ENCODE measurements at places on chromosomes 1 and 21. TPM values are rescaled to one million over a fixed set of nuclear protein-coding genes. Genes with fewer than 3 reads are reported as not detected.

DNA sequence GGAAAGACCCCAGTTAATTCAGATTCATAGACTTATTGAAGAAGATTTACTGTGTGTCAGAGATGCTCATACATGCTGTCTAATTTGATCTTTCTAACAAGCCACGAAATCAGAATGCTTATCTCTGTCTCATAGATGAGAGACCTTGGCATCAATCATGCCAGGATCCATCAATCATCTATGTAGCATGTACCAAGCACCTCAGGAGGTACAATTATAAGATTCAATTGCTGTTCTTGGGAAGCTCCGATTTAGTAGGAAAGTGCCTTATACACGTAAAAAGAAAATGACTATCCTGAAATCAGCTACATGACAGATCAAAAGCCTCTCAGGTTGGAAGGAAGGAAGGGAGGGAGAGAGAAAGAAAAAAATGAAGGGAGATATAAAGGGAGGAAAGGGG lies 18.5 kb upstream of the VTCN1 start:
- no peak for DNase-seq

GRCh38 chr1:77230051-77230450 lies 10.8 kb upstream of the PIGK start:
- DNase-seq: no peak

DNA sequence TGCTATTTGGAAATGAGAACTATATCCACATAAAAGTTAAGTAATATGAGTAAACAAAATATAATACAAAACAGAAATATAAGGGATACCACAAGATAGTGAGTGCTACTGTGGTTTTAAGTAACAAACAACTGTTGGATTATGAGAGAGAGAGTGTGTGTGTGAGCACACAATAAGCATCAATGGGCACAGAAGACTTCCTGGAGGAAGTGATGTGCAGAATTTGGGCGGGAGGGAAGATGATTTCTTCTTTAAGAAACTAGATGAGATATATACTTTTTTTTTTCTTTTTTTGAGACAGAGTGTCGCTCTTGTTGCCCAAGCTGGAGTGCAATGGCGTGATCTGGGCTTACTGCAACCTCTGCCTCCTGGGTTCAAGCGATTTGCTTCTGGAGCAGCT lies 7.9 kb upstream of the IER5 start:
- DNase-seq: no peak

CEPT1 gene
- 33.0 TPM for total RNA-seq

GRCh38 chr21:44391345-44392091 lies 38.1 kb downstream of the TRPM2 start:
- DNase-seq: no peak

- no peak for DNase-seq
Observed at GRCh38 chr1:186781730-186782129, 47.0 kb upstream of the PLA2G4A start.

- peak; percentile 84 for DNase-seq
Observed at GRCh38 chr1:177945943-177946650, 23.8 kb downstream of the SEC16B start.

GRCh38 chr21:23960769-23961168 lies 1646.5 kb downstream of the MRPL39 start:
- DNase-seq: no peak

PRDM15 gene
- total RNA-seq: 9.9 TPM

DNA sequence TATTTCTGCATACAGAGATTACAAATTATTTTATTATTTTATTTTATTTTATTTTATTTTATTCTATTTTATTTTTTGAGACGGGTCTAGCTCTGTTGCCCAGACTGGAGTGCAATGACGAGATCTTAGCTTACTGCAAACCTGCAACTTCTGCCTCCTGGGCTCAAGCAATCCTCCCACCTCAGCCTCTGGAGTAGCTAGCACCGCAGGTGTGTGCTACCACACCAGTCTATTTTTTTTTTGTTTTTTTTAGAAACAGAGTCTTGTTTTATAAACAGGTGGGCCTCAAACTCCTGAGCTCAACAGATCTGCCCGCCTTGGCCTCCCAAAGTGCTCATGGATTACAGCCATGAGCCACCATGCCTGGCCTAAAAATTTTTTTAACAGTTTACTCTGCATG lies 88.1 kb downstream of the PCP4 start:
- DNase-seq: no peak

- DNase-seq: no peak
Observed at GRCh38 chr1:50422675-50422945, 633 bp downstream of the DMRTA2 start.

RCAN1 gene
- total RNA-seq: 7.0 TPM

DNA sequence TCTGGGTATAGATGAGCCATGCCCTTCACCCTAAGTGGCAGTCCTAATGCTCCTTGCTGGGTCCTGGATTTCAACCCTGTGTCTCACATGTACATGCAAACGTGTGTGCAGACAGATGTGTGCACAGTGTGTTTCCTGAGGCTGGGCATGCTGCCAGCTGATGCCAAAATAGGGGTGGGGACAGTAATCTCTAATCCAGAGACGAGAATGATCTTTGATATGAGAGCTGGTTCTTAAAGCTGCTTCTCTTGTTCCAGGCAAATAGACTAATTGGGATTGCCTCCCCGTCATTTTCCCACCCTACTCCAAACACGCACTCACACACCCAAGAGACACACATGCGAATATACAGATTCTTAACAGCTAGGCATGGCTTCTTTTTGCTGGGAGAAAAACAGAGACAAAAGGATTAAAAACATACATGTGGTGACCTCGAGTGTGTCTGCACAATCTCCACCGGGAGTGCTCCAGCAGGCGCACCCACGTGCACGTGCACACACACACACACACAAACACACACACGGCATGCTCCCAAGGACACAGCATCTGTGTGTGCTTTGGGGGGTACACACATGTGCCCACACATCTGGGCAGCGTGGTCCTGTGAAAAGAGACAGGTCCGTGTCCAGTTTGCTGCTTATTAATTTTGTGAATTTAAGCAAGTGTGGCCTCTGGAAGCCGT lies 102.1 kb upstream of the ZBTB40 start:
- no peak for DNase-seq

GRCh38 chr1:176225479-176225875 lies 18.4 kb upstream of the COP1 start:
- no peak for DNase-seq

VASH2 gene
- total RNA-seq: 76.1 TPM

- DNase-seq: no peak
Observed at GRCh38 chr1:228487336-228488124, at the start of gene RNF187. Gene RNF187, plus strand, starts transcription at chr1:228487382.

DNA sequence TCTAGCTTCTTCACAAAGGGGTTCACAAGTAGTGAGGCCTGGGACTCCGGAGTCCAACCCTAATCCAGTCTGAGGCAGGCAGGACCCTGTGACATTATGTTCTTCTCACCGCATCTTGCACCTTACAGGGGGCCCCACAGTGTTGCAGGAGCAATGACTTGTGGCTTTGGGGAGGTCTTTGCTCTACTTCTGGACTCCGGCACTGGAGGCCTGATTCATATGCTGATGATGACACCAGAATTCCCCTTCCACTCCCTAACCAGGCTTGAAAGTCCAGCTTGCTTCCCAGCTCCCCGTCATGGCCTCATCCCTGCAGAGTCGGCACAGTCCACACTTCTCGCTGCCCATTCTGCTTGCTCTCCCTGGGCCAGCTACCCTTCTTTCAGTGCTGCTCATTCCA lies 96.3 kb upstream of the SLC44A3 start:
- no peak for DNase-seq

DNA sequence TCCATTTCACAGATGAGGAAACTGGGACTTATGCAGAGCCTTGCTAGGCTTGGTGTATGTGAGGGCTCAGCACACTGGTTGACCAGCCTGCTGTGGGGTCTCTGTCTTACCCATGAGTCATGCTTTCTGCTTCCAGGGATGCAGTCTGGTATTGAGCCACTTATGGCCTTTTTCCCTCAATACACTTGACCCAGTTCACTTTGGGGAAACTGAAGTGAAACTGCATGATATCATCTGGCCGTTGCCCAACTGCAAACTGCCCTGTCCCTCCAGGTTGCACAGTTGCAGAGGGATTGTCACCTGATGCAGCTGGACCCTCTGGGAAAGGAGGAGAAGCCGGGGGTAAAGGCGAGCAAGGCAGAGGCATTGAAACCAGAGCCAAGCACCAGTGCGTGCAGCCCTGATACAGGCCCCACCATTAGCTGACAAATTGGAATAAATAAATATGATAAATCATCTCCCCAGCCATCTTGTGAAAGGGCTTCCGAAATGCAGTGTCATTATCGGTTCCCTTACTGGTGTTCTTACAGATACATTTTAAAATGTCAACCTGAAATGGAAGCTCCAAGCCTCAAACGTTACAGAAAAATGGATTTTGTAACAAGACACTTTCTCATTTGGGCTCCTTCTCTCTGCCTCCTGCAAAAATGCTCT lies 39.3 kb upstream of the DUSP10 start:
- no peak for DNase-seq

DDX20 gene
- total RNA-seq: 38.0 TPM

CFHR1 gene
- total RNA-seq: not detected

DNA sequence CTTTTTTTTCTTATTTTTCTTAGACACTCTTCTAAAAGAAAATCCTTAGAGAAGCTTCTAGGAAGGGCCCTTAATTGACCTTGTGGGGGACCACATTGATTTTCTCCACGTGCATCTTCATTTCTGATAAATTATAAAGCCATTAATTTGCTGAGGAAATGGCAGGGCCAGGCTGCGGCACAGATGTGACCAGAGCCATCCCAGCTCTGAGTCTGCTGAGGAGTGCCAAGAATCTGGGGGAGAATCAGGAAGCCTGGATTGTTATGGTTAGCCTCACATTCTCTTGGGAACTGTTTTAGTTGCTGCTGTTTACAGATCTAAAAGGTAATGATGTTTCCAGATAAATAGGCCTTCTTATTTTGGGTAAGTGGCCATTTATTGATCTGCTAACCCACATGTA lies 16.2 kb downstream of the PROX1 start:
- DNase-seq: no peak

SLAMF6 gene
- not detected for total RNA-seq

DNA sequence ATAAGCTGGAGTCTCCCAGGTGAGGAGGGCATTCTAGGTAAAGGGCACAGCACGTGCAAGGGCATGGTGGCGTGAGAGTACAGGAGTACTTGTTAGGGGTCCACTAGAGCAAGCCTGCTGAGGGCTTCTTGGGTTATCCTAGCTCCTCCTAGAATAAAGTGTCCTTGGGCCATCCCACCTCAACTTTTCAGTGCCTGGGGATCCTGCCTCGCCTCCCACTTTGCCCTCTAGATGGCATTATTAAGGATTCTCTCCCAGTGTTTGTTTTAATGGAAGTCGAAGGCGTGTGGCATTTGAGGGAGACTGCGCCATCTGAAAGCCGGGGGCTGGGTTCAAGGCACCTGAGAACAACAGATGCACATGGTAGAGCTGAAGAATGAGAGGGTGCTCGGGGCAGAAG lies 74.5 kb upstream of the SELENON start:
- no peak for DNase-seq

DNA sequence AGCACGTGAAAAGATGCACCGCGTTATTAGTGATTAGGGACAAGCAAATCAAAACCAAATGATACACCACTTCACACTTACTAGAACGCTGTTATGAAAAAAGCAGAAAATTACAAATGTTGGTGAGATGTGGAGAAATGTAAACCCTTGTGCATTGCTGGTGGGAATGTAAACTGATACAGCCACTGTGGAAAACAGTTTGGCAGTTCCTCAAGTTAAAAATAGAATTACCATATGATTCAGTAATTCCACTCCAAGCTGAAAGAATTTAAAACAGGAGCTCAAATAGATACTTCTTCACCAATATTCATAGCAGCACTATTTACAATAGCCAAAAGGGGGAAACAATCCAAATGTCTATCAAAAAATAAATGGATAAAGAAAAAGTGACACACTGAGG lies 10.3 kb upstream of the EVI5 start:
- DNase-seq: no peak

- no peak for DNase-seq
Observed at GRCh38 chr1:180909462-180909976, 3.2 kb upstream of the KIAA1614 start.

APOBEC4 gene
- total RNA-seq: not detected

CBS gene
- 319 TPM for total RNA-seq

- no peak for DNase-seq
Observed at GRCh38 chr1:179794146-179794545, 51.1 kb downstream of the FAM163A start.

- no peak for DNase-seq
Observed at GRCh38 chr1:183432548-183432875, 14.3 kb upstream of the NMNAT2 start.

DNA sequence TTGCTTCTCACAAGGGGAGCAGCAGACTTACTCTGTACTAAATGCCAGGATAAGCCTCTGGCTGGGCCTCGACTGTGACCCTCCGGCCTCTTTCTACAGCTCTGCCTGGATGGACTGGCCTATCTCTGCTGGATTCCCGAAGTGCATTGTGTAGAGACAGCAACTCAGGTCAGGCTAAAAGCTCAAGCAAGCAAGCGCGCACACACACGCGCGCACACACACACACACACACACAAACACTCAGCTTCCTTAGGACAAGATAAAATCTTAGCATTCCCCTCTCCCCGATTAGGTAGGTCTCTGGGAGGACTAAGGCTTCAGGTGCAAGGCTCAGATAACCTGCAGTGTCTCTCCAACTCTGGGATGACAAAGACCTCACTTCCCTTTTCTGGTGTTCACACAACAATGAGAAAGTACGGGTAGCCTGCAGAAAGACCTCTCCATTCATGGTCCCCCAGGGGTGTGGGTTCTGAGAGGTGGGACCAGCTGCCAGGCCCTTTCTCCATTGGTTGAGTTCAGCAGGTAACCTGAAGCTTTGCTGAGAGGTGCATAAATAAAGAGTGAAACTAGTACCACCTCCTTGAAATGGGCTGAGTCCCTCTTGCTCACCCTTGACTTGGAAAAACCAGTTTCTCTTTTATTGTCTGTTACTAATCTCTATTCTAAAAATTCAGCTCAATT lies 155.1 kb upstream of the CAMK1G start:
- DNase-seq: peak; percentile 95

ADAMTSL4 gene
- 6.1 TPM for total RNA-seq

GRCh38 chr1:154711416-154711815 lies 103.4 kb upstream of the ADAR start:
- DNase-seq: no peak

DNA sequence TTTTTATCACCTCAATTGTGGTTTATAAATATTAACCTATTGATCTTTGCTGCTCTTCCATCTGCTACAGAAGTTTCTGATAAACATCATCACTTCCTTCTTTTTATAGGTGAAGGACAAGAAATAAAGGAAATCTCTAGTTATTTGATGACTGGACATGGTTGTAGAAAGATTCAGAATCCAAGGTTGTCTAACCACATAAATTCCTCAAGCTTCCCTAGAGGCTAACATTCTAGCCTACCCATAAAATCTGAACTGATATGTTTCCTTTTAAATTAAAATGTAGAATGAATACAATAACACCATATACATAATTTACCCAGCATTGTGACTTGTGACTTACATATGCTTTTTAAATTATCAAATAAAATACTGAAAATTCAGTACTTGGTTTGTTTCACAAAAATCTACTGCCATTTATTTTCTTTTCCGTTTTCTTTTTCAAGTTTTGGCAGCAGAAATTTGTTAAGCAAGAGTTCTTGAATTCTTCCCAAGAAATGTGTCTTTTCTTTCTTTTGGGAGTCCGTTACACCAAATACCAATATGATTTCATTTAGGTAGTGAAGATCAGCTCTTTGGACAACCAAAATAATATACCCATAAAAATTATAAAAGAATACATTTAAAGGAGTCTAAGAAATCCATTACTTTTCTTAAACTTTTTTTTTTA lies 513.2 kb upstream of the ADGRL2 start:
- DNase-seq: no peak

GRCh38 chr1:201294876-201295275 lies 11.6 kb downstream of the PKP1 start:
- no peak for DNase-seq

- no peak for DNase-seq
Observed at GRCh38 chr1:222288053-222288452, 259.9 kb downstream of the HHIPL2 start.

All from H9 (cell line).